Left lung (tissue), 14 donors: ENCODE measurements at places on chromosomes 6 and 20.

- no peak for DNase-seq
Observed at GRCh38 chr20:36145877-36146707, 8.4 kb upstream of the EPB41L1 start.

GRCh38 chr6:281469-282103 is 10.7 kb upstream of the DUSP22 start:
- DNase-seq: no peak

DNA sequence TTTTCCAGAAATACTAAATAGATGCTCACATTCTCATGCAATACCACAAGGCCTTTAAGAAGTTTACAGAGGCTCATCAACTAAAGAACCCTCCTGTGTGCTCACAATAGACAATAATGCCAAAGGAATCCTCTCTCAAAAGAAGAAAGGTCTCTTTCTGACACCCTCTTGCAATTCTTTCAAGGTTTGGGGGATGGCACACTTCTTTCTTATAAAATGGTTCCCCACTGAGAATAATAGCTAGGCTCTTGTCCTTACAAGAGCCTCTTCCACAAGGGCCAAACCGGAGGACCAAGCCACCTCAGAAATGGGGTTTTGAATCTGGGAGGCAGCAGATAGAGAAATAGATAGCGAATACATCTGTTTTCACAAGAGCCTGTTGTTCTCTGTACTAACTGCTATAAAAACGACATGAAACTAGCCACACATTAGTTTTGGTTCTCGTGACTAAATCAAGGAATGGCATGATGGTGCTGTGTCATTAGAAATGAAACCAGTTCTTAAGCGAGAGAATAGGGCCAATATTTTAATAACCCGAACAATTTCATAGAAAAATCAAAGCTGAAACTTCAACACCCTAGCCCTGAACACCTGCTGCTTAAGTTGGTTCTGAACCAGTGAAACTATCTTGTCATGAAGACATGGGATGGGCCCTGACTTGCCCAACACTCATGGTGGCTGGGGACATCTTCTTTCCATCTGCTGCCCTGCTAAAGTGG is 81.1 kb downstream of the PRDM1 start:
- DNase-seq: no peak

DNA sequence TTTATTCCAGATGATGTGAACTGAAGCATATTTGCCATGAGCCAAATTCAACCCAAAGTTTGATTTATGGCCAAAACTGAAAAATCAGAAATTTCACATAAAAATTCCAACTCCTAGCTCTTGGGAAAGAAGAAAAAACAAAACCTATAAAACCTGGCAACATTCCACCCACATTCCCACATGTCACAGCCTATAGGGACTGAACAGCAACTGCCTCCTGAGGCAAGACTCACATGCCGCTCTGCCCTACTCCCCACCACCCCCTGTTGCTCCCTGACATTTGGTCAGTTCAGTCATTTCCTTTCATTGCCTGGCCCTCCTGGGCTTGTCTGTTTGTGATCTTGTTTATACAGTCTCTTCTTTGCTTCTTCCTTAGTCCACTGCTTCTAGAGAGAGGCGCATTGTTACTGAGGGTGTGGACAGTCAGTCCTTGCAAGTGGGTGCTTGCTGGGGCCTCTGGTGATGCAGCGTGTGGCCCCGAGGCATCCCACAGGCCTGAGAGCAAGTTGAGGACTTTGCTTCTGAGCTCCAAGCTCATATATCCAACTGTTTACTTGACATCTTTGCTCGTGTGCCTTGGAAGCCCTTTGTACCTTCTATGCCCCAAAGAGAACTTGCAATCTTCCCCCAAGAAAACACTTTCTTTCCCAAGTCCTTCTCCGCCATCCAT is 31.4 kb downstream of the NFATC2 start:
- no peak for DNase-seq

DNA sequence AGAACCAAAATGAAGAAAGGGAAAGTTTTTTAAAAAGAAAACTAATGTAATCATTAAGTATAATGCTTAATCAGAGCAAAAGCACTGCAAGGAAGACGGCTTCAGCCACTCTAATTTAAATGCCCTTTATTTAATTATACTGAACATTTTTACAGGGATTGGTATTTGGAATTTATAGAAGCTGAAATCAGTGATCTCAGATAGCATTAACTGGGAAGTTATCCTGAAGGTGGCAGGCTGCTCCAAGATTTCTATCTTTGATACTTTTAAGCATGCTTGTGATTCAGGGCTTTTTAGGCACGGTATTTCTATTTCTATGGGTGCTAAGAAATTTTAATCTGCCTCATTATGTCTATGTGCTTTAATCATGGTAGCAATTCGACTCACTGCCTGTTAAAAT is 1.3 kb upstream of the NDUFAF4 start:
- no peak for DNase-seq

DNA sequence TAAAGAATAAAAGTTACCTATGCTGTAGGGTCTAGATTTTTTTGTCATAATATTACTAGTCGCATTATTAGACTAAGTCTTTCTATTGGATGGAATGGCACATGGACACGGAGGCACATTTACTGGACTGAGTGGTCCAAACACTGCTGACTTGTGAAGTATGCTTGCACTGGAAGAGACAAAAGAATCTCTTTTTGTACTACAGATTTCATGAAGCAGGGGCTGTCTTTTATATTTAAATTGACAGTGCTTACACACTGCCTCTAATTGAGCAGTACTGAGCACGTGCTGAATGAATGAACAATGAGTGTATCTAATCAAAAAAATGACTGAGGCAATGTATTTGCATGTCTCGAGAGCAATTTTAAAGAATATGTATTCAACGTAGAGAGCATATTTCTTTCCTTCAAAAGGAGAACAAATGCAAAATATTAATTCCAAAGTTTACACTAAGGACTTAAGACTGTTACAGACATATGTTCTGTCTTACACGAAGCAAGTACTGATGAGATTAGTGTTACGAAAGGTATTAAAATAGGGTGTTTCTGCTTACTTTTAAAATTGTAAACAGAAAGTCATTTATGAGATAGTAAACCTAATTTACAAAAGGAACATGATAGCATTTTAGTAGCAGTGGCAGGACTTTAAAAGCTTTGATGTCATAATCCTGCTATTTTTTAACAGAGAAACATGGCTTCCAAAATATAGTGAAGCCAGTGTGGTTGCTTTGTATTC is 8.3 kb downstream of the ELOVL2 start:
- DNase-seq: no peak

- DNase-seq: no peak
Observed at GRCh38 chr6:75755704-75756103, 6.7 kb downstream of the MYO6 start.

DNA sequence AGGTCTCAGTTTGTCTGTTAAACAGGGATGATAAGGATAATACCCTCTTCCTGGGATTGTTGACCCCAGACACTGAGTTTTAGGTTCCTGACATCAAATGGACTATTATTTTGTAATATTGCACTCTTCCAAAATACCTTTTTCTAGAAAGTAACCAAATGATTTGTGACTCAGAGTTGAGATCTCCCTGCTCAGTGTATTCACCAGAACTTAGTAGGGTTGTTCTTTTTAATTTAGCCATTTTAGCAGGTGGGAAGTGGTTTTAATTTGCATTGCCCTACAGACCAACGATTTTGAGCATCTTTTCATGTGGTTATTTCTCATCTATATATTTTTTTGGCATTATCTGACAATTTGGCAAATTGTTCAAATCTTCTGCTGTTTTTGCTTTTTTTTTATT is 75.1 kb downstream of the TMEM242 start:
- no peak for DNase-seq

DNA sequence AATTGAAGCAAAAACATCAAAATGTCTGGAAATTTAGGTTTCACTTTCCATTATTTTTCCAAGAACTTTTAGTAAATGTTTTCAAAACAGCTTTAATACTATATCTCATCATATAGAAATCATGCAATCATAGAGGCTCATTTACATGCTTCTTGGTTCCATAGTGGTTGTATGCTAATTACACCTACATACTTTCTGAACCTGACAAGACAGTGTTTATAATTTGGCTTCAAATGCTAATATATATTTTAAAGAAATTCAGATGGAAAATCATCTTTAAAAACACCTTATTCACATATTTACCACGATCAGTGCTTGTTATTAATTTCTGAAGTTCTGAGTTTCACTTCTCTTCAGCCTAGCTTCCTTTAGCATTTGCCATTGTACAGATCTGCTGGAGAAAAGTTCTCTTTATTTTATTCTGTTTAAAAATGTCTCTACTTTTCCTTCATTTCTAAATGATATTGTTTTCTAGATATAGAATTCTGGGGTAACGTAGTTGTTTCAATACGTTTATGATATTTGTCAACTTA is 89.9 kb downstream of the PLCB1 start:
- DNase-seq: no peak

DNA sequence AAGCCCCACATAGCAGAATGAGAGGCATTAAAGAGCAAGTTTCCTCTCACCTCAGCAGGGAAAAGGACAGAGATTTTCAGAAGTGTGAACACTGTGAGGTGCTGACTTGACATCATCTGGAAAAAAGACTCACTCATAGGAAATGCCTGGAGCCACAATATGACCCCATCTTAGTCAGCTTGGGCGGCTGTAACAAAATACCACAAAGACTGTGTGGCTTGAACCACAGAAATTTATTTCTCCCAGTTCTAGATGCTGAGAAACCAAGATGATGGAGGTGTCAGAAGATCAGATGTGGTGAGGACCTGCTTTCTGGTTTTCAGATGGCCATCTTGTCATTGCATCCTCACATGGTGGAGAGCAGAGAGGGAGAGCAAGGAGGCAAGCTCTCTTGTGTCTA is 253.1 kb downstream of the ADGB start:
- DNase-seq: no peak

DNA sequence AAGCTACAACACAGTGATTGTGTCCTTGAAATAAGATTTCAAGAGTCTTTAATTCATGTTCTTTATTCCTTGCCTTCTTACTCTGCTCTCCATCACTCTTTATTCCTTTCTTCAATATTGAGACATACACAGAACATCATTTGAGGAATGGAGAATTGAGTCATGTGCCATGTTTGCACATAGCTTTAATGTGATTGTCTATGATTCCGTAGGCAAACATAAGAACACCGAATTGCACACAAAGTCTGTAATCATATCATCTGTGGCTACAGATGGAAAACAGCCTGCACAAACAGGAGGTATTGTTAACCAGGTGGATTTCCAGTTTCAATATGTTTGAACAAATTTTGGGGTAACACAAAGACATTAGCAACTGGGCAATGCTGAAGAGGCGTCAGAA is 571.6 kb upstream of the GJE1 start:
- DNase-seq: no peak

- no peak for DNase-seq
Observed at GRCh38 chr6:34346175-34347119, 46.0 kb downstream of the NUDT3 start.

GRCh38 chr6:17505062-17505476 is 95.0 kb upstream of the FAM8A1 start:
- no peak for DNase-seq

DNA sequence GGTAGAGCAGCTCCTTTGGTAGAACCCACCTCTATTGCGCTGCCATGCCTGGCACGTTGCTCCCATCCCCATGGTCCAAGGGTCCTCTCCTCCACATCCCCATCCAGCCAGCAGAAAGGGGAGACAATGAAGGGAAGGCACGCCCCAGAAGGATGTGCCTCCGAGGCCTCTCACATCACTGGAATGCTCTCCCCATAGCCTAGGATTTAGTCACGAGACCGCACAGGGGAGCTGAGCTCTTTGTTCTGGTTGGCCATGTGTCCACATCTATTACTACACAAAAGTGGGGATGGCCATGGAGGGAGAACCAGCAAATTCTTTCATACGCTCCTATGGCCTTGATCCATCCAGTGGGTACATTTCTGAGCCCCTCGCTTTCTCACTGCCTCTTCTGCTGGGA is 60.5 kb upstream of the SALL4 start:
- no peak for DNase-seq

GRCh38 chr6:113353392-113353791 is 503.8 kb upstream of the MARCKS start:
- no peak for DNase-seq

GRCh38 chr6:132388291-132388690 is 13.0 kb downstream of the MOXD1 start:
- no peak for DNase-seq

GRCh38 chr6:52063584-52064344 is 23.6 kb downstream of the PKHD1 start:
- no peak for DNase-seq

DNA sequence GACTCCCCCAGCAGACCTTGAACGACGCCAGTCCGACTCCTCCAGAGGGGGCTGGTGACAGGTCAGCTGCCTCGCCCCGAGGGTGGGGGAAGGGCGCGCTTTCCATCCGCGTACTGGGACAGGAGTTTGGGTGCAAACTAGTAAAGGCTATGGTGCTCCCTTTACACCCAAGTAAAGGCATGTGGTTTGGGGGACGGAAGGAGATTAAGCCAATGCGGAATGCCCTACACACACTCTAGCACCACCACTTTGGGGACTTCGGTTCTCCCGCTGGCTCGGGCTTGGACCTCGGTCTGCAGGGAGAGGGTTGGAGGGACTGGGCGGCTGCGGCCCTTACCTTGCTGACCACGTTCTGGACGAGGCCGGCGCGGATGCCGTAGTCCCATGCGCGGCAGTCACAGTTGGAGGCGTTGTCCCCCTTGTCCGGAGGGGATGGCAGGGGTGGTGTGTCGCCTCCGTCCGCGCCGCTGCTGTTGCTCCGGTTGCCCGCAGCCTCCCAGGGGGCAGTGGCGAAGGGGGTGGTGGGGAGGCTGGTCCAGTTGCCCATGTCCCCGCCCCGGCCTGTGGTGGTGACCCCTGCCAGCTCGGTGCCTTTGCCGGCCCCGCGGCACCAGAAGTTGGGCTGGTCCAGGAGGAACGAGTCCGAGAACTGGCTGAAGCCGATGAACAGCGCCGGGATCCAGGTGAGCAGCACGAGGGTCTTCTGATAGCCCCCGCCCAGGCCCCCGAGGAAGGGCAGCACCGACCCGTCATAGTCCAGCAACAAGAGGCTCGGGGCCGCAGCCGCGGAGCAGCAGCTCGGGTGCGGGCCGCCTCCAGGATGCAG is 1.1 kb downstream of the SLC22A23 start:
- peak; percentile 15 for DNase-seq

DNA sequence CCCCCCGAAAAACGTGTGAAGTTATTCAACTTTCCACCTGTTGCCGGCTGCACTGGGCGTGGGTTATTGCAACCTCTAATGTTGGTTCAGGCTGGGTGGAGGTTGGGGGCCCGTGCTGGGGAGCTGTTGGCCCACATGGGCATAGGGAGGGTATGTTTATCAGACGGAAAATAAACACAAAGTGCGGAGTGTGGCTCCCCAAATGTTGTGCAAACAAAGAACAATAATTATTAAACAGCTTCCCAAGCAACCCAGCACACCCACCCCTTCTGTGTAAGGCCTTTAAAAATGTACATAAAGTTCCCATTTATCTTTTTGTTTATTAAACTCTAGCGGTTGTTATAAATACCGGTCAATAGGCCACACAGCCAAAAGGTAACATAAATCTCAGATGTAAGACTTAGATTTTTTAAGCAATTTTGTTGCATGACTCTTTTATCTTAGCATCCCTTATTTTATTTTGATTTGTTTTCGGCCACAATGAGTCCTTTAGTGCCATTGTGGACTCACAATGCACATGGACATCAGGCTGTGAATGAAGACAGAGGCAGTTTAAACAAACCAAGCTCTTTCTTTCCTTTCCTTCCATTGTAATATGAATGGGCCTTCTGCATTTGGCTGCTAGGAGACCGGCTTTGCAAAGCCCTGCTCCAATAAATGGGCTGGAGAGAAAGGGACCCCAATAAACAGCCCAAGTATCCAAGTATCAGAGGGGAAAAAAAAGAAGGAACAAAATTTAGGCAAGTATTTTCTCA is 6.9 kb upstream of the DLL1 start:
- no peak for DNase-seq
